ENCODE measurements at places on chromosomes 11 and 22. TPM values are rescaled to one million over a fixed set of nuclear protein-coding genes. Genes with fewer than 3 reads are reported as not detected.
A peak's percentile ranks its signal among the peaks of the same experiment; 100 is the strongest.

Gene MOV10L1
- total RNA-seq, result not detected

Gene MYO18B
- 0.40 TPM for total RNA-seq

Gene CCDC134
- 19.7 TPM for total RNA-seq

Gene MYO7A
- total RNA-seq, result not detected

GRCh38 chr22:22080270-22080669, 97.7 kb upstream of the TOP3B start:
- DNase-seq, result no peak

GRCh38 chr11:108933630-108934029, 268.8 kb downstream of the DDX10 start:
- DNase-seq, result no peak

DNA sequence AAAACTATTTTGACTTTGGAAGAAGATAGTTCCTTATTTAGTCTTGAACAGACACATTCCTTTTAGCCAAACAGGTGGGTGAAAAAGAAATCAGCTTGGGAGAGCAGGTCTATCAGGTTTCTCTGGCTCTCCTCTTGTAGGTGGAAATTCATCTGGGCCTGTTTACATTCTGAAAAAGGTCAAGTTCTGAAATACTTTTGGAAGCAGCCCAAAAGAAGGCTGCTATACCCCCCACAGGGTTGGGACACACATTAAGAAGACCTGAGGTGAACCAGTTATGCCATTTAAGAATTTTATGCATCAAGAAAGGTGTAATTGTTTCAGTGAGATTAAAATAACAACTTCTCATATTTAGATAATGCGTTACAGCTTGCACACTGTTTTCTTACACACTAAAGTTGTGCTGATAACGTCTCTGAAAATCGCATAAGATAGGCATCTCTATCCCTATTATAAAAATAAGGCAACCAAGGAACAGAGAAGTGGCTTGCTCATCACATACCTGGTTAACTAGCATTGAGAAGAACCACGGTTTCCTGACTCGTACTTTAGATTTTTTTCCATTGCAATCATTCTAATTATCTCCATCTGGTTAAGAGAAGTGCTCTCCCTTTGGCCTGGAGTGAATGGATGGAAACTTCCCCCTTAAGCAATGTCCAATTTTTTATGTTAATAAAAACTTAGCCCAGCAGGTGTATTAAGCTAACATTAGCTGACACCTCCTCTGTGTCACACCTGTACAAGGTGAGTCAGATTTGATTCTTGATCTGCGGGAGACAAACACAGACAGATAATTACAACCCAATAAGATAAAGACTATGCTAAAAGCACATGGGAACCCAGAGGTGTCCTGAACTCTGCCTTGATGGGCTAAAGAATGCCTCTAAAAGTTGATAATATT, 60.5 kb upstream of the UCP3 start:
- DNase-seq, result no peak

GRCh38 chr11:96097844-96098421, 174.0 kb upstream of the MTMR2 start:
- DNase-seq, result no peak

DNA sequence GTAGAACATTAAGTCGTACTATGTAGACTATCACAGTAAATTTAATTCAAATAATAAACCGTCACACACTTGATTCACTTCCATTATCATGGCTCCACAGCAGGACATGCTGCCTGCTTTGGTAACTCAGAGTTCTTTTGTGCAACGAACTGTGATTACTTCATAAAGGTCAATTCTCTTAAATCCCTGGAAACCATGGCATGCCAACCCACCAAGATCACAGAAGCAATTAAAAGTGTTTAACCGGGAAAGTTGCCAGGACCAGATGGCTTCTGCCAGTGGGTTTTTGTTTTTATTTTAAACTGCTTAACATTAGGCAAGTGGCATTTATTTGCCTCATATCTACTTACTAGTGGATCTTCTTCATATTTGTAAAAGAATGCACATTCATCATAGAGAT, 1162.1 kb downstream of the DLG2 start:
- no peak for DNase-seq

GRCh38 chr11:36743039-36743438, 145.0 kb upstream of the RAG2 start:
- no peak for DNase-seq

- peak; percentile 91 for DNase-seq
Measured at GRCh38 chr11:76680518-76681425, 10.2 kb upstream of the LRRC32 start.

- peak; percentile 92 for DNase-seq
Measured at GRCh38 chr11:10455637-10456487, 798 bp downstream of the AMPD3 start.

GRCh38 chr11:125129316-125129993, 18.0 kb upstream of the TMEM218 start:
- no peak for DNase-seq

DNA sequence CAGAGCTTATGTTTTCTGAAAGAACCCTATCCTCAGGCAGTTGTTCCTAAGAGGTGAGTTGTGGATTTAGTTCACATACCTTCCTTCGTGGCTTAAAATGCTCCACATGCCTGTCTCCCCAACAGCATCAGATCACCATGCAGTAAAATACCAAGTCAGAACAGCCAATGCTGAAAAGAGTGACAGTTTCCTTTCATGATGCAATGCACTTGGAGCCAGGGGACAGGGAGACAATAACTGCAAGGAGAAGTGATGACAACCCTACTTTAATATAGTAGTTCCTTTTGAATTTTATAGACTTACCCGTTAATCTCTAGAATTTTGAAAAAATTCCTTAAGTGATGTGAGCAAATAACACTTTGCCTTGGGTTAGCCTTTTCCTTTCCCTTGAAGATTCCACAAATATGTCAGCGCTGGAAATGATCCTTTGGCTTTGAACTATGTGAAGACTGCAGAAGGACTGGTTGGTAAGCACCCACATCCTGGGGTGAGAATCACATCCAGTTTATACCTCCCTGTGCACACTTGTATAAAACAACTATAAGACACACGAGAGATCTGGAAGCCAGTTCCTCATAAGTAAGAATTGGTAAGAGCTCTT, 71.2 kb downstream of the PIWIL4 start:
- DNase-seq, result no peak

DNA sequence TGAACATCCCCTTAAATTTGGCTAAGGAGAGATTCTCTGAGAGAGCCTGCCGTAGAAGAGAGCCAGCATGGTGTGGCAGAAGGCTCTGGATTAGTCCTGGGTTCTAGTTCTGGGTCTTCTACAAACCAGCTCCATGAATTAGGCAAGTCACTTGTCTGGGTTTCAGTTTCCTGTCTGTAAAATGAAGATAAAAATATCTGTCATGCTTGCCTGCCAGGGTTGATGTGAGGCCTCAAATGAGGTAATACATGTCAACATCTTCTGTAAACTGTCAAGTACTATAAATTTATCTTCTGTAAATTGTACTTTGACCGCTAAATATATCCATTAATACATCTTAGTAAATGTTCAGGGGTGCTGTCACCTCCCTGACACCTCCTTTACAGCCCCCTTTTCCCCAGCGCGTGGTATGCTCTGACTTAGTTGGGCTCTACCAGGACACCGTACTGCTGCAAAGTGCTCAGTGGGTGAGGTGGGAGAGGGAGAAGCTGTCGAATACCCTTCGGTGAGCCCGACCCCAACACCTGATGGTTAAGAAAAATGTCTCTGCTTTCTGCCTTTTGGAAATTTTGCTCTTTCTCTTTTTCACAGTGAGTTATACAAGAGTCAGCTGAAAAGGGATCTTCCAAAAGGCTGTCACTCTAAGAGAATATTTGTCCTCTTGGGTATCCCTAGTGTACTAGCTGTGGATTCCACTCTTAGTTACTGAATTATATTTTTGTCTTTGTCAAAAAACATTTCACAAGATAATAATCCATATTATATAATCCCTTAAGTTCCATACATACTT, 15.0 kb downstream of the RBX1 start:
- DNase-seq, result no peak

Measured in activated CD4-positive, alpha-beta T cell treated with anti-CD3 and anti-CD28 coated beads, Interleukin-2, amount 10 ng/mL, durations not matched to agents 24 days and 14 days (primary cell).